Hindlimb muscle (tissue), 1 donor: ENCODE measurements at places on chromosomes 4 and X.

DNA sequence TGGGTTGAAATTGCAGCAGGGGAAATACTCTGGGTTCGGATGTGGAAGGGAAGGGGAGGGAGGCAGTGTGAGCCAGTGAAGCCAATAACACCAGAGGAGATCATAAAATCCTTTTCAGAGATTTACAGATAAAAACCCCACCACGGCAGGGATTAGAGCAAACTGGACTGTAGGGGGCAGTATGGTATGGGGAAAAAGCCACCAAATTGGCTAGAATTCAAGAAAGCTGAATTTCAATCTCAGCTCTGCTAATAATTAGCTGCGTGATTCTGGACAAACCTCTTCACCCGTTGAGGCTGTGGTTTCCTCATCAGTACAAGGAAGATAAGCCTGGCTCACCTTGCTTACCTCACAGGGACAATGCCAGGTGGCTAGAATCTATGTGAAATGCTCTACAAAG lies 108.1 kb downstream of the ATG4A start:
- no peak for DNase-seq

GRCh38 chr4:143352720-143353119 lies 16.0 kb downstream of the GAB1 start:
- no peak for DNase-seq

DNA sequence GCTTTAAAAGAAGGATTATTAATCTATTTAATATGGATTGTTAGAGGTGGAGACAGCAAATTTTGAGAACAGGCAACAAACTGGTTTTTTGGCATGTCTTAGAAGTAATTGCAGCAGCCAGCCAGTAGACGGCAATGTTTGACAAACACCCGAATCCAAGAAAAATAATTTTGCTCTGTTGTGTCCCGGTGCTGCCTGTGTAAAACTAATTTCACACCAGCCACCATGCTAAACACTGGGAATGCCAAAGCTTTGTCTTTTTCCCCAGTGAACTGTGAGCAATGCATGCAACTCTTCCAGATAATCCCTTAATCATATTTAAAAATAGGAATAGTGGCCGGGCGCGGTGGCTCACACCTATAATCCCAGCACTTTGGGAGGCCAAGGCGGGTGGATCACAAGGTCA lies 25.9 kb downstream of the SMIM31 start:
- peak; percentile 28 for DNase-seq

- no peak for DNase-seq
These were observed 22.3 kb upstream of the RNF150 start for GRCh38 chr4:141155586-141155985.

GRCh38 chr4:86957215-86957614 lies 22.4 kb downstream of the AFF1 start:
- no peak for DNase-seq

DNA sequence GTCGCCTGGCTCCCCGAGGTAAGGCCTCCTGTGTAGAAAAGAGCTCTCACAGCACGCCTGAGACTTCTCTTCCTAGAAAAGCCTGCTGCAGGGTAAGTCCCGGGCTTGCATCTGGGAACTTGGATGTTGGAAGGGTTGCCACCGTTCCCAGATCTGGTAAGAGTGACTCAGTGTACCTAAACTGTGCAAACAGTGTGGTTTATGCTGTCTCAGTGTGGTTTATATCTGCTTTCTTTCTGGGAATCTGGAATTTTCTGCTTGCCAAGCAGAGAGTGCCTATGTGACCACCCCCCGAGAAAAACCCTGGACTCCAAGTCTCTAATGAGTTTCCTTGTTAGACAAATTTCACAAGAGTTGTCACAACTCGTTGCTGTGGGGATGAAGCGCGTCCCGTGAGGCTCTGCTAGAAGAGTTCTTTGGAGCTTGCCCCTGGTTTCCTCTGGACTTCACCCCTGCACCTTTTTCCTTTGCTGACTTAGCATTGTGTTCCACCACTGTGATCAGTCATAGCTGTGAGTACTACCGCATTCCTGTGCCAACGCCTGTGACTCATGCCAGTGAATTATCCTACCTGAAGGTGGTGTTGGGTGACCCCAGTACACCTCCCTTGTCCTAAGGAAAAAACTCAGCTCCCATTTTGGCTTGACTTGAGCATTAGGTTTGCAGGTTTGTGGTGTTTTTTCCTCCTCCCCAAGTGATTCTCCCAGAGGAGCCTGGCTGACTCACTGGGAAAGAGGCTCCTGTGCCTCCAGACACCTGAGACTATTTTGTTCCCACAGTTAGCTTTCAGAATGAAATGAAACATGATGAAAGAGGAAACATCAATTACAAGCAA lies 14.5 kb downstream of the SLC2A9 start:
- DNase-seq = no peak
